Activated naive CD8-positive, alpha-beta T cell treated with anti-CD3 and anti-CD28 coated beads, Interleukin-2, amount 10 ng/mL, durations not matched to agents 7 days and 5 days (primary cell): ENCODE measurements at places on chromosomes 1 and 21.

- DNase-seq, result no peak
Measured at GRCh38 chr1:97764991-97765390, 155.8 kb downstream of the DPYD start.

- DNase-seq, result no peak
Measured at GRCh38 chr1:228879164-228879563, 143.9 kb downstream of the RHOU start.

- DNase-seq, result no peak
Measured at GRCh38 chr1:17437260-17437579, 2.3 kb downstream of the RCC2 start.

DNA sequence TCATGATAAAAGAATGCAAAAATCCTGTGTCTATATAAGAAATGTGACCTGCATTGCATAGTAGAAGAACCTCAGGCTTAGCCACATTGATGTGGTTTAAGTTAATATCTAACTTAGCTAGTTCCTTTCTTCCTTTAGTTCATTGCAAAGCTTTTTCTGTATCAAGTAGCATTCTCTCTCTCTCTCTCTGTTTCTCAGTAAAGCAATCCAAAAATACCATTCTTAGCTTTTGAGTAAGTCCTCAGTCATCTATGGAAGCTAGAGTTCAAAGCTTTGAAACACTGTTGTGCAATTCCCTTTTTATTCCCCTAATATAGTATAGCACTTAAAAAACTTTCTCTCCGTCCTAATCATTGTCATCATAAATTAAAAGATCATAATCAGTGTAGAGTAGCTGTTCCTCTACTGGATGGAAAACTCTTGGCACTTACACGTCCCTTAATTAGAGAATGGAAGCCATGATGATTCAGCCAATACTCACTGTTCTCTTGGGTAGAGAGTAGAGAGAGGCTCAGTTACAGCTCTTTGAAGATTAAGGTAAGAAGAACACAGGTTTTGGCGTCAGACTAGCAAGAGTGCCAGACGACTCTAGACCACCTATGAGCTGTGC, 350.3 kb upstream of the LYPLAL1 start:
- no peak for DNase-seq

- DNase-seq, result no peak
Measured at GRCh38 chr1:63411066-63411465, 43.6 kb downstream of the ALG6 start.

- DNase-seq, result no peak
Measured at GRCh38 chr1:208648146-208648545, 404.0 kb upstream of the PLXNA2 start.

GRCh38 chr1:224377676-224378006, 21.0 kb downstream of the CNIH4 start:
- no peak for DNase-seq

GRCh38 chr1:111399792-111400610, 27.5 kb downstream of the OVGP1 start:
- no peak for DNase-seq

- DNase-seq, result no peak
Measured at GRCh38 chr1:57483954-57484353, 60.1 kb upstream of the DAB1 start.

DNA sequence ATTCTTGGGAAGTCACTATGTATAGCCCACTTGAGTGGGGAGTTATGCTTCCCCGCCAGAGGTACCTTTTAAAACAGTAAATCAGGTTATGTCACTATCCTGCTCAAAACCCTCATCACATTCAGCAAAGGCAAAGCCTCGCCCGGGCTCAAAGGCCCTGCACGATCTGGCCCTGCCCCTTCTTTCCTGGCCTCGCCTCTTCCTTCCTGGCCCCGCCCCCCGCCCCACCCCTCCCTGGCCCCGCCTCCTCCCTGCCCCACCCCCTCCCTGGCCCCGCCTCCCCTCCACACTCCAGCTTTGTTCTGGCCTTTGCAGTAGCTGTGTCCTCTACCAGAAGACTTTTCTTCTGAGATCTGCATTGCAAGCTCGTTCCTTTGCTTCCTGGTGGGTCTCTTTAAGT, 6.6 kb downstream of the LDLRAD2 start:
- no peak for DNase-seq

DNA sequence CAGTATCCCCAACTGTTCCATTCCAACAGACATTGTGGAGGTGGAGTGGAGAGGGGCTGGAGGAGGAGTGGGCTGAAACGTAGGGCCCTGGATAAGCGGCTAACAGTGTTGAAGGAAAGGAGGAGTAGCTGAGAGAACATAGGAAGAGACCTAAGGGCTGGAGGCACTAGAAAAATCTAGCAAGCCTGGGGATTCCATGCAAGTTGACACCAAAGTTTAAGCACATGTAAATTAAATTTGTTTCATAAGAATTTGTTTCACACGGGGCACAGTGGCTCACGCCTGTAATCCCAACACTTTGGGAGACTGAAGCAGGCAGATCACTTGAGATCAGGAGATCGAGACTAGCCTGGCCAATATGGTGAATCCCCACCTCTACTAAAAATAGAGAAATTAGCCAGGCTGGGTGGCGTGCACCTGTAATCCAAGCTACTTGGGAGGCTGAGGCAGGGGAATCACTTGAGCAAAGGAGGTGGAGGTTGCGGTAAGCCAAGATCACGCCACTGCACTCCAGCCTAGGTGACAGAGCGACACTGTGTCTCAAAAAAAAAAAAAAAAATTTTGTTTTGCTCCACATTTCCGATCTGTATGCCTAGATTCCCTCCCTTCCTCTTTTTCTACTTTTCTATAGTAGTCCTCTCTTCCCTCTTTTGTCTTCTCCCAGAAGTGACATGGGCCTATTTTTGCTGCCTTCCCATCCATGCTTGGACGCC, 530 bp upstream of the CD244 start:
- no peak for DNase-seq

DNA sequence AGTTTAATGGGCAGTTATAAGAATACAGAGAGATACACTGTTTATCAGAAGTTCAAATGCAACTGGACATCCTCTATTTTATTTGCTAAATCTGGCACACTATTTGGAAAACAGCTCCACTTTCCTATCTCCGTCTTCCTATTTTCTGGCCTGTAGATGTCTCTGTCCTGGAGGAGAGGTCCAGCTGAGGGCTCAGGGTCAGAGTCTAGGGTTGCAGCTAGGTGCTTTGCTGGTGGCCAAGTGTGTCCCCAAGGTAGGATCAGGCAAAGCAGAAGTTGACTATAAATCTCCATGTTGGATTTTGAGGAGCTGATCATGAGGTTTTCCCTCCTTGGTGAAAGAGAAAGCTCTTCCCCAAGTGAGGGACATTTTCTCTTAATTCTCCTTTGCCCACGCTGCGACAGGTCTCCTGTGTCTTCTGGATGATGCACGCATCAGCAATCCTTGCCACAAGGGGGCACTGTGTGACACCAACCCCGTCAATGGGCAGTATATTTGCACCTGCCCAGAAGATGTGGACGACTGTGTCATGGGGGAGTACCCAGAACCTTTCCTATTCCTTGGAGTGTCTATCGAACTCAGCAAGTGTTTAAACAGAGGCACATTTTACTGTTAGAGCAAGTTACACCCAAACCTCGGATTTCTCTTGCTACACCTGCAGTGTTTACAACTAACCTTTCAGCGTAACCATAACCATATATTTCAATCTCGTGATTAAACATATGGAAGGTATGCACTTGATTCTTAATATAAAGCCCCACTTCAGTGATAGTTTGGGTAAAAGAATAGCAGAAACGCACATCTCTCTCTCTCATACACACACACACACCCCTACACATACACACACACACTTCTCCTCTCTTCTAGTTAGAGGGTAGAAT, 10.2 kb downstream of the ADAM30 start:
- peak; percentile 67 for DNase-seq

DNA sequence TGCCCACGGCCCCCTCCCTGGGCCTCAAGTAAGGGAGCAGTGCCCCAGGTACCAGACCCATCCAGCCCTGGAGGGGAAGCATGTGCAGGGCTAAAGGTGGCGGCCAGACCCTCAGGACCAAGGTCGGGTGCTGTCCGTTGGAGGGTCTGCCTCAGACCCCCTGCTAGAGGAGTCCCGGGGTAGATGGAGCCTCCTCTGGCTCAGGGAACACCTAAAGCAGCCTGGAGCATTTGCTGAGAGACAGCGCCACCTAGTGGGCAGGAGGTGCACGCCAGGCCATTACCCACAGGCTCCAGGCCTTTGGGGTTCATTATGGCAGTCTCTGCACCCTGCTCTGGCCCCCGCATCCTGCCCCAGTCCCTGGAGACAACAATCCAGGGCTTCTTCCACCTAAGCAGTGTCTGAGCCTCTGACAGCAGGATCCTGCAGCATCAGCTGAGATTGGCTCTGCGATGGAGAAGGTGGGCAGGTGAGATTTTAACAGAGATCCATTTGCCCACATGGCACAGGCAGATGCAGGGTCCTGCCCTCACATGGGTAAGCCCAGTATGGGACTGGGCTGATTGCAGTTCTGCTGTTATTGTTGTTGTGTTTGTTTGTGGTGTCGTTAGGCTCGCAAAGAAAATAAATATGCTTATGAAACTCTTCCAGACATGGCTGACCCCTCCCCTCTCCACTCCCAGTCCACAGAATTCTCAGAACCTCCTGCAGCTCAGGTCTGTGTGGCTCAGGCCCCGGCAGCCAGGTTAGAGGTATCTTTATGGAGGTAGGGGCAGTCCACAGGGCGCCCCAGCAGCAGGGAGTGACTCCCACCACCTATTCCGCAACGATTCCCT, 42.4 kb downstream of the CTNNBIP1 start:
- peak; percentile 90 for DNase-seq

DNA sequence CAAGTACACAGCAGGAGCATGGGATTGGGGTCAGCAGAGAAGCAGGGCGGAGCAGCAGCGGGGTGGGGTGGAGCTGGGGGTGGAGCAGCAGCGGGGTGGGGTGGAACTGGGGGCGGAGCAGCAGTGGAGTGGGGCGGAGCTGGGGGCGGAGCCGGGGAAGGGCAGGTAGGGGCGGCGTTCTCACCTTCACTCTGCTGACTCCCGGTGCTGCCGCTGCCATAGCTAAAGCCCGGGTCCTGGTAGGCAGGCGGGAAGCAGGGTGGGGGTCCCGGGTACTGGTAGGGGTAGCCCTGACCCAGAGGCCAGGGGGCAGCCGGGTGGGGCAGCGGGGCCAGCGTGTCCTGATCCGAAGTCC, 6.7 kb downstream of the TAS1R3 start:
- peak; percentile 56 for DNase-seq

GRCh38 chr1:8863138-8863537, 15.3 kb downstream of the ENO1 start:
- no peak for DNase-seq

- DNase-seq, result no peak
Measured at GRCh38 chr1:219227360-219228057, 53.8 kb downstream of the LYPLAL1 start.

DNA sequence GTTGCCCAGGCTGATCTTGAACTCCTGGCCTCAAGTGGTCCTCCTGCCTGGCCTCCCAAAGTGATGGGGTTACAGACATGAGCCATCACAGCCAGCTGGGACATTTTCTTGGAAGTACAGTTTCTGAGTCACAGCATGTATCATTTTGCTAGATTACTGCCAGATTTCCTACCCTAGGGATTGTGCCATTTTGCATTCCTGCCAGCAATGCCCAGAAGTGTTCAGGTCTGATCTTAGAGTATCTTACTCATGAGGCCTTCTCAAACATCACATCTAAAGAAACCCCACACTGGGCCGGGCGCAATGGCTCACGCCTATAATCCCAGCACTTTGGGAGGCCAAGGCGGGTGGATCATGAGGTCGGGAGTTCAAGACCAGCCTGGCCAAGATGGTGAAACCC, 10.2 kb downstream of the BMP8A start:
- DNase-seq, result no peak

GRCh38 chr21:46355161-46356004, 31.4 kb downstream of the PCNT start:
- peak; percentile 41 for DNase-seq

GRCh38 chr1:108897865-108898720, 21.3 kb downstream of the GPSM2 start:
- DNase-seq, result no peak

DNA sequence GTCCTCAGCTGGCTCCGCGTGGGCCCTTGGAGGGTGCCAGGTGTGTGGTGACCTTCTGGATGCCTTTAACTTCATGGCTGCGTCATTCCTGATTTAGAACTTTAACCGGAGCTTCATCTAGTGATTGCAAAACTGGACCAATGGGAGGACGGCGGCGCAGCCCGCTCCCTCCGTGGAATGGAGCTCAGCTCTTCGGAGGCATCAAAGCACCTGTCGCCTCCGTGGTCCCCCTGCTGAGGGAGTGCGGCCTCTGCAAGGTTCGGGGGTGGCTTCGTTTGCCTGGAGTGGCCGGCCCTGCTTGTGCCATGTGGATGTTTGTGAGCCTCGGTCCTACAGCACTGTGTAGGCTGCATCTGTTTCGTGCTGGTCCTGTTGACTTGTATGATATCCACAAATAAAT, 14.2 kb downstream of the CSTB start:
- no peak for DNase-seq

GRCh38 chr1:225878282-225878681, 3.9 kb downstream of the TMEM63A start:
- DNase-seq, result no peak

- DNase-seq, result no peak
Measured at GRCh38 chr1:158818975-158819431, 12.1 kb upstream of the MNDA start.

DNA sequence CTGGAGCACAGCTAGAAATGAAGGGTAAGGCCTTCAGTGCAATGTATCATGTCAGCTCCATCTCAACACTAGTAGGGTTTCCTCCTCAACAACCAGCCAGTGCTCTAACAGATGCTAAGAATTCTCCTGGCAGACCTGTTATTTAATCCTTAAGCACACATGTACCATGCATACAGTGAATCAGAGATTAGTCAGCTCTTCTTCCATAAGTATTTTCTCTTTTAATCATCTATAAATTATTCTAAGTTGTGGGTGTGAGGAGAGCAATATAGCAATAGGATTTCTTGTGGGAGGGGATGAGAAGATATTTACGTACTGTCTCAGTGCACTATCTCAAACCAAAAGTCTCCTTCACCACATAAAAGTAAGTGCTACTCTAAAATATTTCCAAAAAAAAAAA, 95.3 kb downstream of the COP1 start:
- DNase-seq, result no peak

DNA sequence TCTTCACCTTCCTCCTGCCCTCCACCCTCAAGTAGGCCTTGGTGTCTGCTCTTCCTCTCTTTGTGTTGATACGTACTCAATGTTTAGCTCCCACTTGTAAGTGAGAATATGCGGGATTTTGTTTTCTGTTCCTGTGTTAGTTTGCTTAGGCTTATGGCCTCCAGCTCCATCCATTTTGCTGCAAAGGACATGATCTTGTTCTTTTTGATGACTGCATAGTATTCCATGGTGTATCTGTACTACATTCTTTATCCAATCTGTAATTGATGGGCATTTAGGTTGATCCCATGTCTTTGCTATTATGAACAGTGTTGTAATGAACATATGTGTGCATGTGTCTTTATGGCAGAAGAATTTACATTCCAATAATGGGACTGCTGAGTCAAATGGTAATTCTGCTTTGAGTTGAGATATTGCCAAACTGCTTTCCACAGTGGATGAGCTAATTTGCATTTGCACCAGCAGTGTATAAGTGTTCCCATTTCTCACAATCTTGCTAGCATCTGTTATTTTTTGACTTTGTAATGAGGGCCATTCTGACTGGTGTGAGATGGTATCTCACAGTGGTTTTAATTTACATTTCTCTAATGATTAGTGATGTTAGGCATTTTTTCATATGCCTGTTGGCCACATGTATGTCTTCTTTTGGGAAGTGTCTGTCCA, 272.7 kb downstream of the SDCCAG8 start:
- DNase-seq, result no peak

GRCh38 chr21:39014747-39015146, 168.5 kb downstream of the PSMG1 start:
- no peak for DNase-seq

GRCh38 chr21:15797577-15798363, 68.0 kb downstream of the USP25 start:
- DNase-seq, result no peak

- DNase-seq, result no peak
Measured at GRCh38 chr1:221766210-221766609, 24.3 kb upstream of the DUSP10 start.
